NCI-H1048 (cell line): ENCODE measurements at places on chromosomes 3 and 15.

DNA sequence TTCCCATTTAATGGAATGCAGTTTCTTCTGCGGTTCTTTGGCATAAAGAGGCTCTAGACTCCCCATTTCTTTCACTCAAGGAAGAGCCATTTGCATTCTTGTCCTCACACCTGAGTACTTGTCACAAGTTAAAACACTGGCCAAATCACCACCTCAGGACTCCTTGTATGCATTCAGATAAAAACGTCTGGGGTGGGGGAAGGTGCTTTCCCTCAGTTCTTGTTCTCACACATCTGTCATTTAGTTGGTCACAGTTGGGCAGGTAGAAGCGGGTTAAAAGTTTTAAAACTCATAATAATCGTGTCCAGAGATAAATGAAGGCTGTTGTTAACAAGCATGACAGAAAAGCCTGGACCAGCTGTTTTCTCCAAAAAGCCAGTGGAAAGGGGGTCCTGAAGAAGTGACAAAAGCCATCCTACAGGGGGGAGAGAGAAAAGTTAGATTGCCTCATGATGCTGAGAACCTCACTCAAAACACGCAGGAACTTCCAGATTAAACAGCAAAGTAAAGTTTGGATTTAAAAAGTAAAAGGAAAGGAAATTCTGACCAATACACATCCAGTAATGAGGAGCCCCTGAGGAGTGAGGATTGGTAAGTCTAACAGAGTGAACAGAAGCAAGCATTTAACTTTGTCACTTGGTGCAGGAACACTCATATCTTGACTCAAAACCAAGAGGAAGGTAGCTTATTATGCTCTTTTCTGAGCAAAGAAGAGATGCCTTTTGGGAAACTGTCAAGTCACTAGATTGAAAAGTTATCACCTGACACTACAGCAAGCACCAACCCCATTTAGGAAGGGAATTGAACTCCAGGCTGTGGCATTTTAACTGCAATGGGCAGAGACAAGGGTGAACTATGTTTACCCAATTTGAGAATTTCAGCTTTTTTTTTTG lies 2.8 kb downstream of the BCL2L10 start:
- no peak for DNase-seq

GRCh38 chr3:47628426-47628825 lies 49.8 kb upstream of the CSPG5 start:
- DNase-seq = no peak

DNA sequence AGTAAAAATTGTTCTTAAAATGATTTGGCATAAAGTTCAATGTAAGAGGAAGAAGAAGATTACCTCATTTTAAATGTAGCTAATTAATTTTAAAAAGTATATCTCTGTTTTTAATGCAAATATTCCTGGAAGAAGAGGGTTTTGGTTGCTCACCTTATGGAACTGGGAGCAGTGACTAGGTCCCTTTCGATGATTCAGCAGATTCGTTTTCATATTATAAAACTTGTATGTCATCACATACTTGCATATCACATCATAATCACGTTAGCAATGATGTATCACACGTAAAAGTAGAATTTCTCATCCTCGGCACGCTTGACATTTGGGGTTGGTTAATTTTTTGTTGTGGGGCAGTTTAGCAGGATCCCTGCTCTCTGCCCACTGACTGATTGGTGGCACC lies 47.6 kb downstream of the GPR160 start:
- DNase-seq = no peak

GRCh38 chr15:62528505-62528904 lies 363.4 kb upstream of the C2CD4B start:
- no peak for DNase-seq

GRCh38 chr15:44716983-44717602 lies 5.8 kb downstream of the B2M start:
- DNase-seq = no peak

DNA sequence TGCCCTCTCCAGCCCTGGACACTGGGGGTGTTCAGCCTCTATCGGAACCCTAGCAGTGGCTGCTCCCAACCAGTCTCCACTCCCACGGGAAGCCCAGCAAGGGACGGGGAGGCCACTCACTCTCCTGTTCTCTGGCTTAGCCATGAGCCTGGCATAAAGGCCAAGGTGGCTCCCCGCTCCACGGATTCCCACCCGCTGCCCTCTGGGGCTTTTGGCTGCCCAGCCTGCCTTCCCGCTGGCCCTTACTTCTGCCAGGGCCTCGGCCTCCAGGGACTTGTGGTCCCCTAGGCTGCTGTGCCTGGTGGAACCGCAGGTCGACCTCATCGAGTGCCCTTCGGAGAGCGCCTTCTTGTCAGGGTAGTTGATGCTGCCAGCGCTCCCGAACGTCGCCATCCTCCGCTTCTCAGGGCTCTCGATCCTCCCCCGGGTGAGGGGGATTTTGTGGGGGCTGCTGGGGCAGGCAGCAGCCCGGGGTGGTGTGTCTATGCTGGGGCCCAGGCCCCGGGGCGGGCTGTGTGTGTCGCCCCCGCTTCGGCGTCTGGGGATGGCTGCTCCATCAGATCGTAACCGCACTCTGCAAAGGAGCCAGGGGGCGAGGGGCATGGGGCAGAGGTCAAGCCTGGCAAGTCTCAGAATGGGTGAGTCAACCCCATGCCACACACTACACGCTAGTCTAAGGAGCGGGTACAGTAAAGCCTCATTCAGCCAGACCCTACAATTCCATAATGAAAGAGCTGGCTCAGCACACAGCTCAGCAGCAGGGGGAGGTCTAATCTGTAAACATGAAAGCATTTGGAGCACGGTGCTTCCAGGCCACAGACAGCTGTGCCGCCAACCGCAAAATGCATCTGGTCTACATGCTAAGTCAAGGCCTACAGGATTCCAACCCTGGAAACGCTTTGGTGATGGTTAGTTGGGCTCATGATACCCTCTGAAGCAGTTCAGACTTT lies 27.3 kb upstream of the RAD18 start:
- DNase-seq = no peak

DNA sequence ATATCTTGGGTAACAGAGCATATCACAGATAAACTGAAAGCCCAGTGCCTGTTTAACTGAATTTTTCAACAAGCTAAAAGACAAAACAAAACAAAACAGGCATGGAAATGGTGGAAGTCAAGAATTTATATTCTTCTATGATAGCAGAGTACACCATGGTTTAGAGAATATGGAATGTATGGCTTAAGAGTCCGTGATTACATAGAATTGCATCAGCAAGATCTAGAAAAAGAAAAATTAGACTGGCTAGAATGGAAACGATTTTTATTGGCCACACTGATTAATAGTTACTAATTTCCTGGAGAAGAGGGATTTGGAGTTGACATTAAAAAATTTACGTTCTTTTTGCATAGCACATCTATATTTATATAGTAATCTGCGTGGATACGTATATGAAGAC lies 435.2 kb upstream of the DPPA4 start:
- DNase-seq = no peak

GRCh38 chr3:38047896-38048295 lies 8.9 kb downstream of the DLEC1 start:
- no peak for DNase-seq

DNA sequence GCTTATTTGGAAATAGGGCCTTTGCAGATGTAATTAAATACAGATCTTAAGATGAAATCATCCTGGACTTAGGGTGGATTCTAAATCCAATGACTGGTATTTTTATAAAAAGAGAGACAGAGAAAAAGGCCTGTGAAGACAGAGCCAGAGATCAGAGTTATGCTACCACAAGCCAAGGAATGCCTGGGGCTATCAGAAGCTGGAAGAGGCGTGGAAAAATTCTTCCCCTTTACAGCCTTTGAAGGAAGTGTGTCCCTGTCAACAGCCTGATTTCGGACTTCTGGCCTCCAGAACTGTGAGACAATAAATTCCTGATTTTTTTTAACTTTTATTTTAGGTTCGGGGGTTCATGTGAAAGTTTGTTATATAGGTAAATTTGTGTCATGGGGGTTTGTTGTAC lies 154.1 kb upstream of the CADPS start:
- DNase-seq = no peak

GRCh38 chr3:71395470-71395869 lies 188.1 kb downstream of the FOXP1 start:
- no peak for DNase-seq

- peak; percentile 70 for DNase-seq
Measured at GRCh38 chr3:11770477-11771391, 76.0 kb downstream of the TAMM41 start.

DNA sequence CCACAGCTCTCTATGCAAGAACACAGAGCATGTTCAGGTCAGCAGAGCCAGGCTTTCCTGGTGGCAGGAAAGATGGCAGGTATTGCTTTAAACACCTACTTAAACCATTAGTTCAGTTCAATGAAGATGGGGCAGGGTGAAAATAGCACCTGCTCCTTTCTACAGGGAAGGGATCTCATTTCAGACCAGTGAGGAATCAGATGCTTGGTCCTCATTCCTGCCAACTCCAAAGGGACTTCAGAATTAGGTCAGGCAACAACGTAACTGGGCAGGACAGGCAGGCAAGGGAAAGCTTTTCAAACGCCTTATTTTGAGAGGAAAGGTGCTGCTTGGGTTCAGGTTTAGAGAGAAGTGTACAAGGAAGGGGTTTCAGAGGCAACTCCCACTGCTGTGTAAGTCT lies 12.6 kb upstream of the RPS17 start:
- DNase-seq = no peak

DNA sequence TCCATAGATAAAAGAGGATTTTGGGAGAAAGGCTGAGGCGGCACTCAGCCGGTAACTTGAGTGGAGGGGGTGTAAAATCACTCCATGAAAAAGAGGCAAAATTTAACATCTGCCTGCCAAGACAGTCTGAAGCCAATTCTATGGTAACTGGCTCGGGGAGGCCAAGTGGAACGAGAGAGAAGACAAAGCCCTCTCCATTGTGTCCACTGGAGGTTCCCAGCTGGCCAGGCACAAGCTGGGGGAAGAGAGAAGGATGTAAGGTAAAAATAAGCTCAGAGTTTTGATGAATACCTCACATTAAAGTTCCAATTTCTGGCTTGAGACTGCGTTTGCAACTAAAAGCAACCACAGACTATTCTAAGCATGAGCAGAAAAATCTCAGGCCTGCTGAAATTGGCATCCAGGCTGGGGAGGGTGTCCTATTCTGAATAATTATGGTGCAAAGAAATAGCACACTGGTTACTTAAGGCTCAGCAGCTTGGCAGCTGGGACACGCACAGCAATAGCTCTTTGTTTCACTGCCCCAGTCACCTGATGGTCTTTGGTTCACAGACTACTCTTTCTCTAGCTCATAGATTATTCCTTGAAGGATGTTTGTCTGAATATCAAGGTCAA lies 48.8 kb downstream of the CHRD start:
- DNase-seq = no peak

GRCh38 chr3:184543843-184544512 lies 17.6 kb upstream of the EPHB3 start:
- DNase-seq = peak; percentile 72

GRCh38 chr3:72483554-72484104 lies 364.6 kb downstream of the SHQ1 start:
- DNase-seq = no peak

DNA sequence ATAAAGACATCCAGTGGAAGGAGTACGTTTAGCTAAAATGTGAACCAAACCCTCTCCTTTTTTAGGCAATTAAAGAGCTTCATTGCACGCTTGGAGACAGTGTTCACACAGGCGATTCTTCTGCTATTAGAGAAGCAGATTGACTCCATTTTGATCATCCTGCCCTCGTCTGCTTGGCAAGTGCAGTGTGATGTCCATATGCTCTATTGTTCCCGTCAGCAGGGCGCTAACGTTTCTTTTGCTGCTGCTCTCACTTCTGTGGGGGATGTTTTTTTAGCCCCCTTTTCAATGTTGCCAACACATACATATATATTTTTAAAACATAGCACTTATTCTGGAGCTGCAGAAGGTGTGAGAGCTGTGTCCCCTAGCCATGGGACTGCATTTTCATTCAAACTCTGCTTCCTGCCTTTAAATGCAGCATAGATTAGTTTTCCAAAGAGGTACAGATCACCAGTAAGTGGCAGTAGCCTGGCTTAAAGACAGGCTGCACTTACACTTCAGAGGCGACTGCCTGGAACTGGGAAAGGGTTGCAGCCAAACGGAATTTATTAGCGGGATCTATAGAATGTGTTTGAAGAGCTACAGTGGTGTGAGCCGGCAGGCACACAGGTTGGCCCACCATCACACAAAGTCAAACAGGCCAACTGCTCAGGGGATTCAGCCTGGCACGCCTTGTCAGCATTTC lies 292.6 kb upstream of the DPH6 start:
- DNase-seq = no peak

DNA sequence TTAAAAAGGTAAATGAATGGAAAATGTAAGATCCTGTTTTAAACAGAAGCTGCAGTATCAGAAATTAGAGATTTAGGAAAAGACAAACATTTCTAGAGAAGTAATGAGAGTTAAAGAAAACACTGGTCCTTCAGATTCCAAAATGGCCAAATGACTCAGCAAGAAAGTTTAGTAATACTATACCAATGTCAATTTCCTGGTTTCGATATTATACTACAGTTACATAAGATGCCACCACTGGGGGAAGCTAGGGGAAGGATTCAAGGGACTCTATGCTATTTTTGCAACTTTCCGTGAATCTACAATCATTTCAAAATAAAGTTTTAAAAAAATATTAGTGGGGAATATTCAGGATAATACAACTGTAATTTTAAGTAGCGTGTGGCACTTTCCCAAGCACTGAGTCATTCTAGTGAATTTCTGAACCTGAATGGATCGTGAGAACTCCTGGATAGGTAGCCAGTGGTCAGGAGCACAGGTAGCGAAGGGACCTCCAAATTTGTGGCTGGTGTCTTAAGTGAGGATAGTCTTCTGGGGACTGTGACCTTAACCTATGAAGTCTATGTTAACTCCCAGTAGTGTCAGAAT lies 37.6 kb downstream of the TMCC1 start:
- no peak for DNase-seq

GRCh38 chr3:50177346-50177745 lies 14.1 kb upstream of the GNAT1 start:
- DNase-seq = no peak
